C1 segment of cervical spinal cord (tissue), 14 donors: ENCODE measurements at places on chromosomes 7 and 10.
A peak's percentile ranks its signal among the peaks of the same experiment; 100 is the strongest.

DNA sequence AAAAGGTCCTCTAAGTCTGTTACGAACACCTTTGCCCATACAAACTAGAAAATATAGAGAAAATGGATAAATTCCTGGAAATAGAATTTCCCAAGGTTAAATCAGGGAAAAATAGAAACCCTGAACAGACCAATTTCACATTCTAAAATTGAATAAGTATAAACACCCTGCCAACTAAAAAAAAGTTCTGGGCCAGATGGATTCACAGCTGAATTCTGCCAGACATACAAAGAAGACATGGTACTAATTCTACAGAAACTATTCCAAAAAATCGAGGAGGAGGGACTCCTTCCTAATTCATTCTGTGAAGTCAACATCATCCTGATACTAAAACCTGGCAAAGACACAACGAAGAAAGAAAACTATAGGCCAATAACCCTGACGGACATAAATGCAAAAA, 400.4 kb upstream of the SEMA3A start:
- no peak for DNase-seq

GRCh38 chr7:137871170-137871915, 24.6 kb upstream of the DGKI start:
- DNase-seq = no peak

GRCh38 chr7:155764438-155764793, 47.8 kb downstream of the SHH start:
- DNase-seq = no peak

DNA sequence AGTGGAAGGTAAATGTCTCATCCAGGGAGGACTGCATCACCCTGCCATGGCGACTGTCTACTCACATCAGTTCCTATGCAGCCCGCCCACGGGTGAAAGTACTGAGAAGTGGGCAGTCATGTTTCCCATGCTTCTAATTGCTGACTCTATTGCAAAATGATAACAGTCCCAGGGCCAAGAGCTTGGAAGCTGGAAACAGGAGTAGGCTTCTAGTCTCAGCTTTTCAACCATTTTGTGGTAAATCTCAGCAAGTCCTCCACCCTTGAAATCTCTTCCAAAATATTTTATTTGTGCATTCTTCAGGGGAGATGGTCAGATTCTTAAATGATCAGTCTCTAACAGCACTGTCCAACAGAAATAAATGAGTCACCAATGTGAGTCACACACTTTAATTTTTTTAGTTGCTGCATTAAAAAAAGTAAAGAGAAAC, 48.1 kb upstream of the TARP start:
- DNase-seq = no peak

GRCh38 chr10:103493362-103493915, at the start of gene NEURL1:
TSS of gene NEURL1 (plus strand) at chr10:103493705. CDS start at chr10:103494388, 683 bp downstream.
- DNase-seq = no peak

DNA sequence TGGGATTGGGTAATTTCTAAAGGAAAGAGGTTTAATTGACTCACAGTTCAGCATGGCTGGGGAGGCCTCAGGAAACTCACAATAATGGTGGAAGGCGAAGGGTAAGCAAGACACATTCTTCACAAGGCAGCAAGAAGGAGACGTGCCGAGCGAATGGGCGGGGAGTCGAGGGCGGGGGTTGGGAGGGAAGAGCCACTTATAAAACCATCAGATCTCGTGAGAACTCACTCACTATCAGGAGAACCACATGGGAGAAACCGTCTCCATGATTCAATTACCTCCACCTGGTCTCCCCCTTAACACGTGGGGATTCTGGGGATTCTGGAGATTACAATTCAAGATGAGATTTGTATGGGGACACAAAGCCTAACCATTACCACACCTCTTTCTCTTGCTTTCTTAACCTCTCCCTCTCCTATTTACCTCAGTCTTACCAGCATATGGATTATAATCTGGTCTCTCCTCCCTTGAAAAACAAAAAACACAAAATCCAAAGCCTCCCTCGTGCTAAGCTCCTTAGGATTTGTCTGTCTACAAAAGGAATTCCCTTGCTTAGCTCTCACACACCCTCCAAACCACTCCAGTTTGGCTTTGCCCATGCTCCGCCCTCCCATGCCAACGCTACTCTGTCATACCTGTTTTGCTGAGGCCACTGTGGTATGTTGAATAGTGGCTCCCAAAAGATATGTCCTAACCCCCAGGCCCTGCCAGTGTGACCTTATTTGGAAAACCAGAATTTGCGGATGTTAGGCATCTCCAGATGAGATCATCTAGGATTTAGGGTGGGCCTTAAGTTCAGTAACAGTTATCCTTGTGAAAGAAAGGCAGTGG, 19.6 kb upstream of the EFCAB10 start:
- no peak for DNase-seq

- no peak for DNase-seq
These were observed 81.9 kb downstream of the BMPER start for GRCh38 chr7:33986951-33987947.

- no peak for DNase-seq
These were observed 99.8 kb downstream of the NKX6-2 start for GRCh38 chr10:132685921-132686680.

- DNase-seq = peak; percentile 3
These were observed 27.7 kb downstream of the PHYH start for GRCh38 chr10:13272164-13272571.
